ENCODE measurements at places on chromosomes 2 and 18.

DNA sequence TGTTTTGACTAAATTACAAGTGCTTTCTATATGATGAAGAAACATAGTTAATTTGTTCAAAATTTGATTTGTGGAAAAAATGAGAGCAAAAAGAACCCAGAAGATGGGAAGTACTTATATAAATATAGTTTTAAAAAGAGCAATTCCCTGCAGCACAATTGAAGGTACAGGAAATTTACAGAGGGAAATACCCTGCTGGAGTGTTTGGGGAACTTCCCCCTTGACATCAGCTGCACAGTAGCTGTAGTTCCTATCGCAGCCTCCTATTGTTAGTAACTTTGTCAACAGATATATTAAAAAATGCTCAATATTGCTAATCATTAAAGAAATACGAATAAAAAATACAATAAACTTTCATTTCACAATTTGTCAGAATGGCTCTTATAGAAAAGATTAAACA lies 1118.8 kb upstream of the ZEB2 start:
- DNase-seq, result no peak

- DNase-seq, result no peak
Measured at GRCh38 chr2:204108781-204109295, 172.3 kb downstream of the ICOS start.

- DNase-seq, result no peak
Measured at GRCh38 chr2:121778741-121779487, 23.5 kb downstream of the TSN start.

DNA sequence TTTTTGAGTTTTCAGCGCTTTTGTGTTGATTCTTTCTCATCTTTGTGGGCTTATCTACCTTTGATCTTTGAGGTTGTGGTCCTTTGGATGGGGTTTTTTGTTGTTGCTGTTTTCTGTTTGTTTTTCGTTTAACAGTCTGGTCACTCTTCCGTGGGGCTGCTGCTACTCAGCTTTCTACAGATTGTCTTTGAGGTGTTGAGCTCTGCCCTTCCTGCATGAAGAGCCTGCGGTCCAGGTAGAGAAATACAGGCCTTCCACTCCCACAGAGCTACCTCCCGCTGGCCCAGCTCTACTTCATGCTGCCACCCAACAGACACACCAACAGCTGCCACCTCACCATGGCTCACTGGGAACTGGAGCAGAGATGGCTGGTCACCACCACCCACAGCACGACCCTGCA lies 61.7 kb upstream of the RNU4ATAC start:
- no peak for DNase-seq

- DNase-seq, result no peak
Measured at GRCh38 chr2:219469186-219469724, 29.4 kb upstream of the GMPPA start.

DNA sequence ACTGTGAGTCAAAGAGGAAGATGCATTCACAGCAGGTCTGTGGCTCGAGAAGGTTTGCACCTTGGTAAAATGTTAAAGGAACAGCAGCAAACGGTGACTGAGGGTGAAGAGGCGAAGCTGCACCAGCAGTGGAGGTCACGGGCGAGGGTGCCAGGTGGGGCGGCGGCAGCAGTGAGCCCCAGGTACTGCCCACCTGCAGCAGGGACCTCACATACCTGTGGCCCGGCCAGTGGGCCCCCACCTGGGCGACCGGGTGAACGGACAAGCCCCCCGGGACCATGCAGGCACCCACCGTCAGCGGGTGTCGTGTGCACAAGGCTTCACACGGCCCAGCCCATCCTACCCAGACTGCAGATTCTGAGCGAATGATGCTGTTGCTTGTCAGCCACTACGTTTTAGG lies 23.6 kb upstream of the KCNG2 start:
- DNase-seq, result no peak

- DNase-seq, result no peak
Measured at GRCh38 chr2:17583646-17584045, 43.1 kb downstream of the VSNL1 start.
